ENCODE measurements at places on chromosomes 4 and X. TPM values are rescaled to one million over a fixed set of nuclear protein-coding genes. Genes with fewer than 3 reads are reported as not detected.

GRCh38 chr4:174490451-174490961 is 31.8 kb downstream of the HPGD start:
- DNase-seq, result no peak

GRCh38 chr4:24921491-24921890 is 8.6 kb upstream of the CCDC149 start:
- DNase-seq, result no peak

The ANK2 gene
- total RNA-seq, result 284 TPM

The IL2 gene
- total RNA-seq, result not detected
